ENCODE measurements at places on chromosomes 1 and 21. TPM values are rescaled to one million over a fixed set of nuclear protein-coding genes. Genes with fewer than 3 reads are reported as not detected.

- H3K4me3 ChIP-seq, result no peak overlapping the region
- peaks cover 97% of the 10 kb centered on the region for H3K27me3 ChIP-seq
- no peaks in the 10 kb centered on the region for H3K36me3 ChIP-seq
- DNase-seq, result no peak
Observed at GRCh38 chr1:98051065-98051675, 130.3 kb upstream of the DPYD start.

GJB4 gene
- not detected for total RNA-seq

ERO1B gene
- total RNA-seq, result 5.8 TPM

SLC25A34 gene
- 1.4 TPM for total RNA-seq

GRCh38 chr21:23488245-23488644 is 2119.0 kb downstream of the MRPL39 start:
- no peaks in the 10 kb centered on the region for H3K36me3 ChIP-seq
- no peaks in the 10 kb centered on the region for H3K27me3 ChIP-seq
- no peak for DNase-seq
